MM.1S (cell line): ENCODE measurements at places on chromosomes 3 and 15.

GRCh38 chr3:12902181-12902999, 61.0 kb upstream of the RPL32 start:
- no peak overlapping the region for H3K27ac ChIP-seq
- DNase-seq, result no peak
- no peak overlapping the region for H3K4me3 ChIP-seq
- H3K27me3 ChIP-seq, result no peaks in the 10 kb centered on the region
- no peaks in the 10 kb centered on the region for H3K4me1 ChIP-seq
- no peaks in the 10 kb centered on the region; the same call in 1 of the 2 replicates for H3K36me3 ChIP-seq

GRCh38 chr3:27666708-27667107, 55.4 kb downstream of the EOMES start:
- no peaks in the 10 kb centered on the region for H3K36me3 ChIP-seq
- no peaks in the 10 kb centered on the region for H3K27me3 ChIP-seq
- no peak overlapping the region for H3K4me3 ChIP-seq
- no peak for DNase-seq
- no peak overlapping the region for H3K27ac ChIP-seq

DNA sequence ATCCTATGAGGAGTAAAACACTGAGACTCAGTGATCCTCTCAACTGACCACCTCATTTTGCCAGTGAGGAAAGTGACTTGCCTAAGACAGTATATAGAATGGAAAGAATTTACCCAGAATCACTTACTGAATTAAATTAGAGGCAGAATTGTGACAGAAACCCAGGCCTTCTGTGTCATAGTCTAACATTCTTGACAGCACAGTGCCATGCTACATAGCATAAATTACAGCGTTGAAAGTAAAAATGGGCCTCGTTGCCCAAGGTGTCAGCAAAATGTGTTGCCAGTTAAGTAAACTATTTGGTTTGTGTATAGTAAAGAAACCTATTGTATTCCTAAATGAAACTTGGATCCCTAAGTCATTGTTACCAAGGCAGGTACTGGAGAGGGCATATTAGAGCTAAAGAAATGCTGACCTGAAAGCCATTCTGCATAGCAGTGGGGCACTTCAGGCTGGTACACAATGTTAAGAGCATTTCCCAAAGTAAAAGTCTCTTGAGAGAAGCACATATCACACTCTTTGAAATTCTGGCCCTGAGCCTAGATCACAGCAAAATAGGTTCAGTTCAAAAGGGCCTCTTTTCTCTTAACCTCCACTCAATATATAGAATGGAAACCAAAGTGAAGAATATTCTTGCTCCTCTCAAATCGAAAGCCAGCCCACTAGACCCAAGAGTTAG, 53.8 kb downstream of the HMG20A start:
- no peak overlapping the region for H3K27ac ChIP-seq
- no peak overlapping the region for H3K4me3 ChIP-seq
- H3K27me3 ChIP-seq, result no peaks in the 10 kb centered on the region
- H3K36me3 ChIP-seq, result no peaks in the 10 kb centered on the region; the same call in 1 of the 2 replicates

DNA sequence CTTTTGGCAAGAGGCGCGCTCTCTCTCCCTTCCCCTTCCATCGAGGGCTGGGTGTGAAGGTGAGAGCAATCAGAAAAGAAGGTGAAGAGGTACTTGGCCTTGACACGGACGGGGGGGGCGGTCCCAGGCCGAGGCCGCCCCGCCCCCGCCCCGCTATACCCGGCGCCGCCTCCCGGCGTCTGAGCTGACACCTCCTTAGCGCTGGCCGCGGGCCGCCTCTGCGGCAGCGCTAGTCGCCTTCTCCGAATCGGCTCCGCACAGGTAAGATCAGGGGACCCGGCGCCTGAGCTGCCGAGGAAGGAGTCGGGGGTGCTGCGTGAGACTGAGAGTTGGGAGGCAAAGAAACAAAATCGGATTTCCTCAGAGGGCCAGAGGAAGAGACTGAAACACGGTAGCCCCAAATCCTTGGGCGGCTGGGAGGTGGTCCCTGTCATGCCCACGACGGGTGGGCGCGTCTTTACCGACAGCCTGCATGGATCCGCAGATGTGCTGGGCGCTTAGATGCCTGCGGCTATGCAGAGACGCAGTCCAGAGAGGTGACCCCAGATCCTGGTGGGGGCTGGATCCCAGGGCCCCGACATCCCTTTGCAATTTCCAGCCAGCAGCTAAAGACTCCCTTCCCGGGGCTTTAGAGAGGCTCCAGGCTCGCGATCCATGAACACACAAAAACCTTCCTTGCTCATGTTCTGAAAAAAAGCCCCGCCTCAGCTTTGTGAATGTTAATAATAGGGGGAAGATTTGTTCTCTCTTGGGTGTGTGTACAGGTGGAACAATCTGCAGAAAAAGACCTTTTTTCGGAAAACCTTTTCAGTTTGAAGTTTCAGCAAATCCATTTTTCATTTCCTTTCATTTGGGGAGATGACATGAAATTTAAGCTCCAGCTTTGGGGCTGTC, at the start of gene ENTPD3:
TSS of gene ENTPD3 (plus strand) at position 184 of the 894 bp plus-strand sequence. CDS start 874 bp downstream, outside the sequence.
- no peak within 1 kb of the TSS for H3K4me3 ChIP-seq
- no peaks in the 10 kb centered on the region for H3K36me3 ChIP-seq
- DNase-seq, result no peak
- H3K27ac ChIP-seq, result no peak within 1 kb of the TSS
- H3K27me3 ChIP-seq, result no peaks in the 10 kb centered on the region

DNA sequence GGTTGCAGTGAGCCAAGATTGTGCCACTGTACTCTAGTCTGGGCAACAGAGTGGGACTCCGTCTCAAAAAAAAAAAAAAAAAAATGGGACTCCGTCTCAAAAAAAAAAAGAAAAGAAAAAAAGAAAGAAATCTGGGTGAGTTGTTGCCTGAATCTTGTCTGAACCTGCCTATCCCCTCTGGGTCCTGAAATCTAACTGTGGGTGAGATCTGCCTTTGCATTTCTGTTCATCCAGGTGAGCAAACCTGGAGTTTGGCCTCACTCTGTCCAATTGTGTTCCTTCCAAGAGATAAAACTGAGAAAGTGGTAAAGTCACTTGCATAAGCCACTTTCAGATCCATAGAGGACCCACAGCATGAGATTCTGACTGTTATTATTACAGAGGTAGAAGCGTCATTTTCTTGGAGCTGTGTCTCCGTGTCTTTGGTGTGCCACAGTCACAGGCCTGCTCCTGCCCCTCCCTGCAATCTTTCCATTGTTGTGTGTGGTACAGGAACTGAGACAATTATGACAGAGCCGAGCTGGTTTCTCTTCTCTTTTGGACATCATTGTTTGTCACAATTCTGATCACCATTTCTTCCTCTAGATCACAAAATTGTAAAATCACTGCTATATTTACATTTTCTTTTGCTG, 235.9 kb downstream of the LPP start:
- no peak for DNase-seq
- no peaks in the 10 kb centered on the region for H3K4me1 ChIP-seq
- no peak overlapping the region for H3K27ac ChIP-seq
- no peak overlapping the region for H3K4me3 ChIP-seq
- H3K36me3 ChIP-seq, result no peaks in the 10 kb centered on the region

DNA sequence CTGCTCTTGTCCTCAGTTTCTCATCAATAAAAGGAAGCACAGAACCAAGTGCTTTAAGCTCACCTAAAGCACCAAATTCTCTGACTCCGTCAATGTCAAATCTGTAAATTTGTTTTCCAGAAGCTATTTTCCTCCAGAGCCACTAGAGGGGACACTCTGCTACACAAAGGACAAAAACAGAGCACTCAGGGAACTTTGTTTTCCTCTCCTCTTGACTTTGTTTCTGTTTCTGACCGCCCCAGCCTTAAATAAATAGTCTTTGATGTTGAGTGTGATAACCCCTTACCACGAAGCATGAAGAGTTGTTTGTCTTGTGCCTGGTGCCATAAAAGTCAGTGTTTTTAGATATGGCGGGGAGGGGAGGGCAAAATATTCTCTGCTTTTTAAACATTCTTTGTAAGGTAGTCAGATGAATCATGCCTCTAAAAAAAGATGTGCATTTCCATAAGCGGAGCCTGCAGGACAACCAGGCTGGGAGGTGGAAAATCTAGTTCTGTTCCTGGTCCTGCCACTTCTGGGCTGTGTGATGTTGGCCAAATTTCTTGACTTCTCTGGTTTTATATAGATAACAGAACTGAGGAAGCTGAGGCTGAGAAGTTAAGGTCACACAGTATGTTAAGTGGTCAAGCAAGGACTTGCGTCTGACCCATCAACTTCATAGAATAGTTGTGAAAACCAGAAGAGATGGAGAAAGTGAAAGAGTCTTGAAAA, 7.3 kb upstream of the ZBTB38 start:
- peak overlapping the region; percentile 60 for H3K4me3 ChIP-seq
- H3K36me3 ChIP-seq, result no peaks in the 10 kb centered on the region
- H3K27me3 ChIP-seq, result no peaks in the 10 kb centered on the region

DNA sequence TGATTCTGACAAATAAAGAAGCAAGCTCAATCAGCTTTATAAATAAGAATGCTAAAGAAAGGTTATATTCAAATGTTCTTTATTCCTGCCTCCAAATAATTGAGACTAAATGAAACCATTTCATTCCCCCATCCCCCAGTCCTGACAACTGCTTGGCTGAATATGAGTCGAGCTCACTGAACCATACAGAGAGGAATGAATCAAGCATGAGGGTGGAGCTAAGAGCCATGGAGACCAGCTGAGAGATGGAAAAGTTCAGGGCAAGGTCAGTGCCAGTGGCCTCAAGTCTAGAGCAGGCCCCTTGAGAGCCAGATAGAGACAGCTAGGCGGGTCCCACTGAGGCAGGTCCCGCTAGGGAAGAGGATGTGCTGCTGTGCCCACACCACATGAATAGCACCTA, 188.7 kb upstream of the EIF1B start:
- H3K4me1 ChIP-seq, result no peaks in the 10 kb centered on the region
- H3K27me3 ChIP-seq, result no peaks in the 10 kb centered on the region
- no peaks in the 10 kb centered on the region for H3K36me3 ChIP-seq
- H3K4me3 ChIP-seq, result no peak overlapping the region
- DNase-seq, result no peak

- H3K36me3 ChIP-seq, result no peaks in the 10 kb centered on the region
- no peak overlapping the region for H3K4me3 ChIP-seq
- no peak for DNase-seq
- peaks cover 53% of the 10 kb centered on the region for H3K4me1 ChIP-seq
- H3K27ac ChIP-seq, result no peak overlapping the region
- H3K27me3 ChIP-seq, result no peaks in the 10 kb centered on the region
Measured at GRCh38 chr15:78070049-78070700, 7.3 kb downstream of the TBC1D2B start.

DNA sequence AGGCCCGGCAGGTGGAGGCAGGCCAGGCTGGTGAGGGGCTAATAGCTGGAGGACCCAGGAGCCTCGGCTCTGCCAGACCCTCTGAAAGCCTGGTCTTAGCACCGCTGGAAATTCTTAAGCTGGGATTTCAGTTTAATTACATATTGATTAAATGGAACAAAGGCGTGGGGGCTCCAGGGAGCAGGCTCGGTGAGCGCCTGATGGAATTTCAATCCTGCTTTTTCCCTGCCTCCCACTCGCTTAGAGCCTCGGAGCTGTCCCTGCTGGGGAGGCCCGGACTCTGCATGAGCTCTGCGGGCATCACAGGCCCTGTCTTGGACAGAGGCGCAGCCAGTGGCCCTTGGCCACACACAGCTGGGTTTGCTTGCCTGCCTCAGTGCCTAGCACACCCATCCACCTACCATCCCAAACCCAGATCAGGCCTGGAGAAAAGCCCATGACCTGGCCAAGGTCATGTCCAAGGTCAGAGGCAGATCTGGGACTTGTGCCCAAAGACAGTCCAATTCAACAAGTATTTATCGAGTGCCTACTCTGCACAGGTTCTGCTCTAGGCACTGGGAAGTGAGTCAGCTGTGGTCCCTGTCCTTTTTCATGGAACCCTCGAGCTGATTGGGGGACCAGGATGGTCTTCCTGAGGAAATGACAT, 40.6 kb downstream of the LINGO1 start:
- no peak overlapping the region for H3K4me3 ChIP-seq
- H3K4me1 ChIP-seq, result no peaks in the 10 kb centered on the region

- peaks cover 46% of the 10 kb centered on the region for H3K27me3 ChIP-seq
- no peaks in the 10 kb centered on the region for H3K36me3 ChIP-seq
- DNase-seq, result no peak
- no peaks in the 10 kb centered on the region for H3K4me1 ChIP-seq
- peak overlapping the region; percentile 17; the same call in 1 of the 2 replicates for H3K4me3 ChIP-seq
Measured at GRCh38 chr15:77748078-77749064, 115.7 kb upstream of the LINGO1 start.

DNA sequence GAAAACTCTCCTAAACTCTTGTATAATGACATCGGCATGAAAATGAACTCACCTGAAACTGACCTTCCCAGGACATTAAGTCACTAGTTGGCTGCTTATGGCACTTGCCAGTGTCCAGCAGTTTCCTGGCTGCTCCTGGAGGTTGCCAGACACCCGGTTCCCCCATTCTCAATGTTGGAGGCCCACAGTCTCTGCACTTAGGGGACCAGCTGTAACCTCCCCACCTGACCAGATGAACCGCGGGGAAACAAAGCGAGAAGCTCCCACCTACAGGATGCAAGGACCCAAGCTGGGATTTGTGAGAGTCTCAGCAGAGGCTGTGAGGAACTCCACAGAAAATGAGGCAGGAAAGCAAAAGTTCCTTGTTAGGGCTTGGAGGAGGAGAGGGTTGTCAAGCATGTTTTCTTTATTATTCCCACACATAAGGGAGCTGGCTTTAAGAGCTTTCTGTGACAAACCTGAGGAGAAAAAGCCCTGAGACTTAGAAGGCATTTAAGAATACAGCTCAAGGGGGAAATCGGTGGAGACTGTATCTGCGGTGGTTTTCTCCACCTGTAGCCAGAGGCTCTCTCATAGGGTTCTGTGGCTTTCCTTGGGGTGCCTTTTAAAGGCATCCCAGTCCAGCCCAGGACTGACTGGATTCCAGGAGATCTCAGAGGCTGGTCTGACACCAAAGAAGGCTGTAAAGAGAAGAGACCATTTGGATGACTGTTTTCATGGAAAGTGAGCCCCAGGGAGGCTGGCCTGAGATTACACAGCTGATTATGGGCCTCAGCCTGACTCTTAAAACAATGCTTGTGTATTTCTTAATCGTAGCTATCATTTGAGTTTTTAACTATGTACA, 4.6 kb downstream of the TPM1 start:
- no peaks in the 10 kb centered on the region for H3K36me3 ChIP-seq
- DNase-seq, result no peak
- H3K27ac ChIP-seq, result no peak overlapping the region
- peak overlapping the region; percentile 90 for H3K4me3 ChIP-seq
- peaks cover 55% of the 10 kb centered on the region for H3K27me3 ChIP-seq

- no peaks in the 10 kb centered on the region for H3K36me3 ChIP-seq
- no peaks in the 10 kb centered on the region for H3K27me3 ChIP-seq
- H3K27ac ChIP-seq, result peak overlapping the region; percentile 96
- H3K4me3 ChIP-seq, result peak overlapping the region; percentile 70
- no peak for DNase-seq
Measured at GRCh38 chr3:129121016-129121791, 400 bp downstream of the RAB43 start.

DNA sequence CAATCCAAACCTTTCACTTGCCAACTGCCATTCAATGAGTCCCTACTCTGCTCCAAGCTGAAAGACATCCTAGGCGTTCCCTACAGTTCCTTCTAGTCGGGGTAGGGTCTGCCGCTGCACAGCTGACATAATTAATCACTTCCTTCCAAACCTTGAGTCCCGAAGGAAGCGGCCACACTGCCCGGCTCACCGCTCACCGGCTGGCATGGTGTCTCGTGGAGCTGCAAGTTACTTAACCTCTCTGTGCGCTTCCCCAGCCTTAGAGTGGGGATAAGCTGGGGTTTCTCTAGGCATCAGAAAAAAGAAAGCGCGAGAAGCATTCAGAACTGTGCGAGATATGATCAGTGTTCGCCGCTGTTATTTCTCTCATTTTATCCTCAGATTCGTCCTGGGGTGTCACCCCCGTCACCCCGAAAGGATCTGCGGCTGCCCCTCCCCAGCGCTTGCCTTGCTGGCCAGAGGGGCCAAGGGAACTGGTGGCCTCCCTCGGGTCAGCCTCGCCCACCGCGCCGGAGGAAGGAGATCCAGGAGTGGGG, 748 bp downstream of the MRPS25 start:
- no peaks in the 10 kb centered on the region for H3K27me3 ChIP-seq
- peaks cover 5% of the 10 kb centered on the region for H3K4me1 ChIP-seq
- DNase-seq, result peak; percentile 16
- peak overlapping the region; percentile 92 for H3K4me3 ChIP-seq
- no peaks in the 10 kb centered on the region for H3K36me3 ChIP-seq
